Renal cortex interstitium (tissue), 15 donors: ENCODE measurements at places on chromosomes 5 and 9. TPM values are rescaled to one million over a fixed set of nuclear protein-coding genes. Genes with fewer than 3 reads are reported as not detected.

Gene INSL4
- not detected for polyA plus RNA-seq

Gene MARCHF11
- 2.7 TPM for polyA plus RNA-seq

Gene JMY
- 32.2 TPM for polyA plus RNA-seq

Gene SH3GLB2
- polyA plus RNA-seq = 88.6 TPM

Gene EGFL7
- polyA plus RNA-seq = 74.3 TPM

Gene SHISAL2B
- polyA plus RNA-seq = not detected

Gene VCAN
- polyA plus RNA-seq = 347 TPM

Gene CYLC2
- polyA plus RNA-seq = not detected

Gene PDCD1LG2
- 0.10 TPM for polyA plus RNA-seq

Gene IL4
- polyA plus RNA-seq = not detected

Gene PRDM9
- not detected for polyA plus RNA-seq

Gene FCN2
- 0.93 TPM for polyA plus RNA-seq

Gene CCDC183
- 5.8 TPM for polyA plus RNA-seq

Gene NR6A1
- polyA plus RNA-seq = 1.5 TPM

Gene CFAP77
- polyA plus RNA-seq = 1.5 TPM

Gene MLANA
- 1.0 TPM for polyA plus RNA-seq

Gene DMRT3
- polyA plus RNA-seq = 1.2 TPM

Gene WDR38
- polyA plus RNA-seq = 0.46 TPM

Gene ACTBL2
- not detected for polyA plus RNA-seq

Gene IFNE
- 0.13 TPM for polyA plus RNA-seq

Gene OGN
- polyA plus RNA-seq = 49.0 TPM

Gene PSMD5
- 30.0 TPM for polyA plus RNA-seq

Gene RETREG1
- polyA plus RNA-seq = 39.0 TPM

Gene IL31RA
- polyA plus RNA-seq = 0.06 TPM

Gene SHB
- polyA plus RNA-seq = 17.2 TPM

Gene GGTA1
- polyA plus RNA-seq = 5.4 TPM

Gene NUTM2F
- polyA plus RNA-seq = not detected

Gene OLFML2A
- polyA plus RNA-seq = 18.3 TPM

Gene MOB3B
- 25.6 TPM for polyA plus RNA-seq

Gene PCSK1
- 0.19 TPM for polyA plus RNA-seq

Gene IFNA2
- polyA plus RNA-seq = not detected

Gene PCDHGA9
- 6.2 TPM for polyA plus RNA-seq

Gene SPARC
- polyA plus RNA-seq = 1,921 TPM

Gene OSMR
- 7.9 TPM for polyA plus RNA-seq

Gene DPYSL3
- 33.1 TPM for polyA plus RNA-seq
